Glutamatergic neuron (in vitro differentiated cells): ENCODE measurements at places on chromosomes 4 and X. TPM values are rescaled to one million over a fixed set of nuclear protein-coding genes. Genes with fewer than 3 reads are reported as not detected.

- DNase-seq, result no peak
These were observed 161.0 kb upstream of the ANKRD50 start for GRCh38 chr4:124873361-124874171.

DNA sequence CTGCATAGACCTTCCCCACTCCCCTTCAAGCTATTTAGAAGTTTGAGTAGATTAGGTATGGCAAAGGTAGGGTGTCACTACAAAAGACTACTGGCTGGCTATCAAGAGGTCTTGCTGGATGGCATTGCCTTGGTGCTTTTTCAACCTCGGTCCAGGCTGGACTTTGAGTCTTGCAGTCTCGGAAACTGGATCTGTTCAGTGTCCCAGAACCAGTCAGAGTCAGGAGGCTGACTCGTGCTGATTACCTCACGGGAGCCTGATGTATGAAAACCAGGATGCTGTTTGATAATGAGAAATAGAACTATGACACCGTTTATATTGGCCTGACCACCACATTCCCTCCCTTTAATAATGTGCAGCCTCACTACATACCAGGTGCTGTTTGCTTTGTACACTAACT is 2.7 kb upstream of the PHKA1 start:
- DNase-seq, result no peak

- no peak for DNase-seq
These were observed 502.9 kb upstream of the PCDH10 start for GRCh38 chr4:132646186-132646585.

DNA sequence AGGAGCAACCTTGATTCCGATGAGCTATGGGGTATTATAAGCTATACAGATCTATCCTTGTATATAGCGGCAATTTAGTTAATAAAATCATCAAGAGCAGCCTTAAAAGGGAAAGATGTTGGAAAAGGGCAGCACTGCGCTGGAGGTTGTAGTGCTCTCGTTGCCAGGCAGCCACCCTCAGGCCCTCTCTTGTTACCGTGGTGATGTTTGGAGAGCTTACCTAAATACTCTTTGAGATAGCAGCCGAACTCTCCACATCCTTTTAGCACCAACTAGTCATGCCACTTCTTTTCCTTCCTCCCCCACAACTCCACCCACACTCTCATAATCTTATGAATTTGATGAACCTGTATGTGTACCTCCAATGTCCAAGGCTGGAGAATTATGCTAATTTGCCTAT is 3.8 kb upstream of the RADX start:
- DNase-seq, result no peak

GRCh38 chr4:184408021-184408683 is 66.2 kb downstream of the IRF2 start:
- DNase-seq, result no peak

The SPIN3 gene
- 33.1 TPM for total RNA-seq

- DNase-seq, result no peak
These were observed 3.1 kb downstream of the JADE1 start for GRCh38 chr4:128812442-128813235.

DNA sequence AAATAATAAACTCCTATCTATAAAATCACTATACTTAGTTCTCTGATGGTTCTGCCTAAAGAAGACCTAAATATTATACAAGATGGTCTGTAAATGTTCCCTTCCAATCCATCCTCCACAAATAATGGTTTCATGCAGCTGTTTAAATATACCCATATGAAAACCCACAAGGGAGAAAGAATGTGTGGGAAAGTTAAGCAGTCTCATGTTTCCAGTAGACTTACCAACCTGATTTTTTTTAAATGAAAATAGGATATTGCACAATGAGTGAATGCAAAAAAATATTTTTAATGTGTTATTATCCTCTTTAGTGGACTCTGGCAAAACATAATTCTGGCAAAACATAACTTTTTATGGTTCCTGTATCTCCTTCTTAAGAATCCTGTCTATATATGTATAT is 23.3 kb downstream of the CAMK2D start:
- no peak for DNase-seq

The FGF2 gene
- total RNA-seq, result 2.9 TPM

GRCh38 chrX:145881175-145881995 is 63.8 kb downstream of the SLITRK2 start:
- DNase-seq, result no peak
